AG08396 (cell line): ENCODE measurements at places on chromosomes 13 and 19.

DNA sequence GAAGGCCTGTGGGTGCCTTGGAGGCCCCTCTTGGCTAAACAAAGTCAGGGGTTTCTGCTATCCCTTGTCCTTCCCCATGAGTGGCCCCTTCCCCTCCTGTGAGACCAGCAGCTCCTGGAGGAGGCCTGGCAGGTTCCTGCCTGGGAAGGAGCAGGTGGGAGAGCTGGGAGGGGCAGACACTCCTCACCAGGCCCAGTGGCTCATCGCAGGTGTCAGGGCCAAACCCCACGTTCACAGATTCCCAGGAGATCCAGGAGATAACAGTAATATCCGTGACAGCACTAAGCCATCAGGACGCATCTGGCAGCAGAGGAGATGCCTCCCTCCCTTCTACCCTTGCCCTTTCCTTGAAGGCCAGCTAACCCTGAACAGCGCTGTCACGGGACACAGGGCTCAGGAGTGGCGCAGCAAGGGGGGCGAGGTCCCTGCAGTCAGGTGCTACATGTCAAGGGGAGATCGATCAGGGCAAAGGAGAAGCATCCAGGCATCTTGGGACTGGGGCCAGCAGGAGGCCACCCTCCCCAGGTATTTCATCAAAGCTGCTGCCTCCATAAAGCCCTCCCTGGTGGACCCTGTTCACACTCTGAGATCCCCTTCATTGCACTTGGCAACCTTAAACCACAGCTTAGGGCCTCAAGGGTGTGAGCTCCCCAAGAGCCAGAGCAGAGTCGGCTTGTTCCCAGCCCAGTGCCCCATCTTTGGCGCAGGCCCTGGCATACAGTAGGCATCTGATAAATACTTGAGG lies 4.8 kb downstream of the CEBPA start:
- DNase-seq: no peak

- peak; percentile 78 for DNase-seq
Measured at GRCh38 chr19:12766051-12766521, 9.3 kb downstream of the HOOK2 start.

DNA sequence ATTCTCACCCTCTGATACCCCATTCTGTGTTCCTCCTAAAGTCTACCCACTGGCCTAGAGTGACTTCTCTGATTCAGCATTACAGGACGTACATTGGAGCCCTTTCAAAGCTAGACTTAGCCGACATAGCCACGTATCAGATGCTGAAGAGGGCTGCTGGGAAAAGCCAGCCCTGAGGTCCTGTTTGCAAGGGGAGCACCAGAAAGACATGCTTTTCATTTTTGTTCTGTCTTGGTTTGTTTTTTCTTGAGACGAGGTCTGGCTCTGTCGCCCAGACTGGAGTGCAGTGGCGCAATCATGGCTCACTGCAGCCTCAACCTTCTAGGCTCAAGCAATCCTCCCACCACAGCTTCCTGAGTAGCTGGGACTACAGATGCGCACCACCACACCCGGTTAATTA lies 6.3 kb upstream of the ZSWIM4 start:
- DNase-seq: peak; percentile 40

GRCh38 chr19:18045307-18046050 lies 37.5 kb downstream of the ARRDC2 start:
- no peak for DNase-seq

- DNase-seq: no peak
Measured at GRCh38 chr13:33644581-33645543, 173.1 kb upstream of the RFC3 start.

DNA sequence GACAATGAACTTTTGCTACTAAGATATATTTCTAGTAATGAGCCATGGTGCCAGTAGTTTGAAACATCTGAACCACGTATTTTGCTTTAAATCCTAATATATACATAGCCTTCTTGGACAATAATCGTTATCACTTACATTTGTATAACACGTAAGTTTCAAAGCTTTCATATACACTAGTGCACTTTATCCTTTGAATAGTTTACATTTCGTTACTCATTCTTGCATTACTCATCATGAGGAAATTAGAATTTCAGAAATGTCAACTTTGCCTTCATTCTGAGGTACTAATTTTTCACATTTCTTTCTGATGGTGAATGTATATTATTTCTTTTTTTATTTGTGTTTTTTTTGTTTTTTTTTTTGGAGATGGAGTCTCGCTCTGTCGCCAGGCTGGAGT lies 5.8 kb downstream of the KBTBD7 start:
- no peak for DNase-seq

DNA sequence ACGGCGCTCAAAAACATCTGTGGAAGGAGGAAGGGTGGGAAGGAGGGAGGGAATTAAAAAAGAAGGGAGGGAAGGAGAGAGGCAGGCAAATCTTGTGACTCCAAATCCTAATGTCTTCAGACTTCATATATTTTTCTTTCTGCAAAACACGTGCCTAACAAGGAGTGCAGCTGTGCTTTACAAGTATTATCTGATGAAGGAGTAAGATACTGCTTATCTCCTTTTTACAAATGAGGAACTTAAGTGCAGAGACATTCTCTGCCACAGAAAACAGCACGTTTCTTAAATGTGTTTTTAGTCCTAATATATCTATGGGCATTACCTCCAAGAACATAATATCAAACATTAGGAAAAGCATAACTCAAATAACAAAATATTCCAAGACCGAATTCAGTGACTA lies 6.5 kb downstream of the FLT3 start:
- DNase-seq: no peak

- DNase-seq: peak; percentile 73
Measured at GRCh38 chr19:1400281-1401137, 833 bp downstream of the GAMT start.

DNA sequence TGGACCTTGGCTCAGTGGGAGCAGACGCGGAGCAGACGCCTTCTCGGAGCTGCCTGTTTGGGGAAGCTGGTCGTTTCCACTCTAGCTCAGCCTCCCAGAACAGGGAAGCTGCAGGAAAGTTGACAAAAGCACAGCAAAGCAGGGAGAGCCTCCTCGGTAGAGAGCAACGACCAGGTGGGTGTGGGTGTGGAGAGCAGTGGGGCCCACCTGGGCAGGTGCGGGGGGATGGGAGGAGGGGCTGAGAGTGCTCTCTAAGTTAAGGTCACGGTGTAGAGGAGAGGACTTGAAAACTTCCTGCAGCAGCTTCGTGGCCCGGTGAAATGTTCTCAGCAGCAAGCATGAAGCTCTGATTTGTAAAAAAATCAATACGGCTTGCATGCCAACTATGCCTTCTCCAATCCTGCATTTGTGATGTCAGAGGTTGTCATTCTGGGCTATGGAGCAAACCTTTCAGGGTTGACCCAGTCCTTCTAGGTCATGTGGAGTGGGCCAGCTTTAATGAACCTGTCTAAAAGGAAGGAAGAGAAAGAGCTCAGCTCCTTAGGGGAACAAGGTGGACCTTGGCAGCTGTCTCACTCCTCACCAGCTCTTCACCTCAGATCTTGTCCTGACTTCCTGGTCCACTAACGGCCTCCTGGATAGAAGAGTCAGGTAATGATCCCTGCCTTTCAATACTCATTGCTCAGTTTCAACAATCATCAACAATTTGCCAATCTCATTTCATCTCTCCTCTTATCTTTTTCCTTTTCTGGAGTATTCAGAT lies 85.8 kb upstream of the UBL3 start:
- no peak for DNase-seq

DNA sequence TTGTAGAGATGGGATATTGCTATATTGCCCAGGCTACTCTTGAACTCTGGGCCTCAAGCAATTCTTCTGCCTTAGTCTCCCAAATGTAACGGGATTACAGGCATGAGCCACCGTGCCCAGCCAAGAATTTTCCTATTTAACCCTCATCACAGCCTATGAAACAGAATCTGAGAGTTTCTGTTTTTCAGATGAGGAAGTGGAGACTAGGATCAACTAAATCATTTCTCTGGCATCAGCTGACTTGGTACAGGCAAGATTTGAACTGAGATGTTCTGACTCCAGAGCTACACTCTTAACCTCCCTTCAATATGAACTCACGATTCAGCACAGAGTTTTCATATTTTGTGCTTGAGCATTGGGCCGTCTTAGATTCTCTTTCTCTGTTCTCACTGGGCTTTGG lies 8.1 kb downstream of the ZNF460 start:
- no peak for DNase-seq

DNA sequence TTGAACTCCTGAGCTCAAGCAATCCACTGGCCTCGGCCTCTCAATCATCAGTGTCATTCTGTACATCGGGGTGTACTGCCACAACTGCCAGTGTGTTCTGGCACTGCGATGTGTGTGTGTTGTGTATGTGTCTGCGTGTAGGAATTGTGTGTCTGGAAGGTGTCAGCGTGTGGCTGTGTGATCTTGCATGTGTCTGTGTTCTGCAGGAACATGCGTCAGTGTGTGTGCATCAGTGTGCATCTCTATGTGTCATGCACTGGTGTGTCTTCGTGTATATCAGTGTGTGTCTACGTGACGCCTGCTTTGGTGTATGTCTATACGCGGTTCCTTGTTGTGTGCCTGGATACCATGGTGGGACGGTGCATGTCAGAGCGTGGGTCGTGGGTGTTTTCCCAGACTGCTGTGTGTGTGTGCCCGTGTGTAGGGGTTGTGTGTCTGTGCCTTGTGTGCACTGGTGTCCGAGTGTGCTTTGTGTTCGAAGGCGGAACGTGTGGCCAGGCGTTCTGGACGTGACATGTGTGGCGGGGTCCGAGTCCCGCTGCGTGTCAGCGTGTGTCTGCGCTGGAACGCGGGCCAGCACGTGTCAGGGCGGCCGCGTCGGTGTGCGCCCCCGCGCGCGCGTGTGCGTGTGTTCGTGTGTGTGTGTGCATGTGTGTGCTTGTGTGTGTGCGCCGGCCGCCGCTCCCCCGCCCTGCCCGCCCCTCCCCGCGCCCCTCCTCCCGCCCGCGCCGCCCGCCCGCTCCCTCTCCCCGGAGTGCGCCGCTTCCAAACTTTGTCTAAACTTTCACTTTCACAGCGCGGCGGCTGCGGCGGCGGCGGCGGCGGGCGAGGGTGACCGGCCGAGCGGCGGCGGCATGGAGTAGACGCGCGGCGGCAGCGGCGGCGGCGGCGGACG lies at the start of gene NFIX:
NFIX (plus strand) TSS at position 775 of the 895 bp plus-strand sequence. CDS start 363 bp downstream, outside the sequence.
- peak; percentile 88 for DNase-seq

DNA sequence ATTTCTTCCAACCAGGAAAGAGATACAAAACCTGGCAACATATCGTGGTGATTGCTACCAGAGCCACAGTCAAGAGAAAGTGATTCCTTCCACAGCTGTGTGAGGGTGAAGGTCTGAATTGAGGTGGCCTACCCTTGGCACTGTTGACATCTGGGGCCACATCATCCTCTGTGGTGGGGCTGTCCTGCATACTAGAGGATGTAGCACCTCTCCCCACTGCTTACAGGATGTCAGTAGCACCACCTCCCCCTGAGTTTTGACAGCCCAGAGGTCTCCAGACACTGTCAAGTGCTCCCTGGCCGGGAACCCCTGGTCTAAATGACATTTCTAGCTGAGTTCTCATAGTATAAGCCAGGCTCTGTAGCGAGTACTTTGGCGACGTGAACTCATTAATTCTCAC lies 15.5 kb downstream of the PTGER1 start:
- DNase-seq: no peak

- no peak for DNase-seq
Measured at GRCh38 chr13:25923217-25924085, 128.4 kb downstream of the SHISA2 start.

GRCh38 chr13:24038405-24038804 lies 122.1 kb upstream of the SPATA13 start:
- DNase-seq: peak; percentile 29

GRCh38 chr13:81917810-81918209 lies 1576.9 kb upstream of the SPRY2 start:
- no peak for DNase-seq

- no peak for DNase-seq
Measured at GRCh38 chr19:2063824-2064223, 12.8 kb upstream of the MKNK2 start.

- DNase-seq: no peak
Measured at GRCh38 chr19:43501661-43502418, 2.7 kb downstream of the PHLDB3 start.

GRCh38 chr13:93955904-93956303 lies 523.6 kb downstream of the DCT start:
- no peak for DNase-seq

DNA sequence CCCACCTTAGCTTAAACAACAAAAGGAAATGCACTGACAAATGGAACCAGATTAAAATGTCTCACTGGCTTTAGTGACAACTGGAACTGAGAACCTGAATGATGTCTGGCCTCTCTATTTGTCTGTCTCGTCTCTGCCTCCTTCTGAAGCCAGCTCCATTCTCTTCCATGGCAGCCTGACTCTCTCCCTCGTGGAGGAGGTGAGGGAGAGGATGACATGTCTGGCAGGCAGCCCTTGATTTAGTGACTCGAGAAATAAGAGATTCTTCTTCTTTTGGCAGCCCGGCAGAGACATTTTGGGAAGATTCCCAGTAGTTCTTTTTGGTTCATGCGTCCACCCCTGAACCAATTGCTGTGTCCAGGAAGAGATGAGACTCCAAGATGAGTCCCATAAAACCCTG lies 131.7 kb downstream of the KLF5 start:
- DNase-seq: no peak

- DNase-seq: no peak
Measured at GRCh38 chr13:20658451-20659040, 45.0 kb upstream of the IL17D start.

DNA sequence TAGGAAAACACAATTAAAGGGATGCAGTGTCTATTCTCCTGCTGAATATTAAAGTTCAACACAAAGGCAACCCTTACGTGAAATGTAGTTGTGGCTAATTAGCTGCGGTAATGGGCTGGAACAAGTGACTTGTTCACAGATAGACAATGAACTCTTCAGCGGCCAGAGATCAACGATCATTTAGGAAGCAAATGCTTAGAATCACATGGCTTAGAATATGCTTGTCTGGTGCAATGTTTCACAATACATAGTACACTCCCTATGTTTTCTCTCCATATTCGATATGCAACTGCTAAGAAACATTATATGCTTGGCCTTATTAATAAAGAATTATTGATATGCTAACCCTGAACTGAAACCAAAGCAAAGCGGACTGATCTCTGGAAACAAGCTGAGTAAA lies 25.7 kb upstream of the MTUS2 start:
- no peak for DNase-seq

- no peak for DNase-seq
Measured at GRCh38 chr19:29634002-29634401, 27.9 kb downstream of the POP4 start.

GRCh38 chr19:45897261-45897812 lies 5.1 kb downstream of the MYPOP start:
- DNase-seq: no peak

DNA sequence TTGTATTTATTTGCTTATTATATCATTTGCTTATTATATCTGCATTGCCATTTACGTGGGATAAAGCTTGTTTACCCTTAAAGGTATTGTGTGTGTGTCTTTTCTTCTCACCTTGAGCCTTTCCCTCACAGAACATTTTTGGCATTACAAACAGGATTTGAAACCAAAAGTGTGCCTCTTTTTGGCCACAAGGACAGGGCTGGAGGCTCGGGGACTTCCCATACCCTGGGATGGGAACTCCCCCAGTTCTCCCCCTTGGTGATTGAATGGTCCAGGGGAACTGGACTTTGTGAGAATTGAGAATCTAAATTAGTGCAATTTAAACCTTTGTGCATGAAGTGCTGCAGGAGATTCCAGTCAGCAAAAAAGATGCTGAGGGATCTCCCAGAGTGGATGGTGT lies 2.4 kb upstream of the ZNF506 start:
- no peak for DNase-seq
